ENCODE measurements at places on chromosomes 6 and 20.

DNA sequence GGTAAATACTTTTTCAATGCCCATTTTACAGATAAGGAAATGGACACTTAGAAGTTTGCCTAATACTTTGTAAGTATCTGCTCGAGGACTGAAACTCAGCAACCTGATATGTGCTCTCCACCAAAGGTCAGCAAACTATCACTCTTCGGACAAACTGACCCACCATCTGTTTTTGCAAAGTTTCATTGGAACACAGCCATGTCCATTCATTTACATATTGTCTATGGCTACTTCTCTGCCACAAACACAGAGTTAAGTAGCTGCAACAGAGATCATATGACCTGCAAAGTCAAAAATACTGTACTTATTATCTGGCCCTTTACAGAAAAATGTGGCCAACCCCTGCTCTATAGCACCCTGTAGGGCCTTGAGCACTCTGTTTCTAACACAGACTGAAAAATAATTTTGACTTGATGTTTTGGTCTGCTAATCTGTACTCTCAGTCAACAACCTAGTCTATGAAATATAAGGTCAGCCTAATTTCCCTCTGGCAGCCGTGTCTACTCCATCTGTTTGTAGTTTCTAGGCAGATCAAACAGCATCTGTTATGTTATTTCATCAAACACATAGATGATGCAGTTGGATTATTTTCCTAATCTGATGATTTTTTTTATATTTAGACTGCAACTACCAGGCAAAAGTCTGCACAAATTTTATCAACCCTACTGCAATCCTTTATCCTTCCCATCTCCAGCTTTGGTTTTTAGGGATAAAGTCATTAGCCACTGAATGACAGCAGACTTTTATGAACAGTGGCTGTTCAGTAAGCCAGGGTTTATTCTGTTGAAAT, 41.4 kb upstream of the BEND6 start:
- no peak for DNase-seq

DNA sequence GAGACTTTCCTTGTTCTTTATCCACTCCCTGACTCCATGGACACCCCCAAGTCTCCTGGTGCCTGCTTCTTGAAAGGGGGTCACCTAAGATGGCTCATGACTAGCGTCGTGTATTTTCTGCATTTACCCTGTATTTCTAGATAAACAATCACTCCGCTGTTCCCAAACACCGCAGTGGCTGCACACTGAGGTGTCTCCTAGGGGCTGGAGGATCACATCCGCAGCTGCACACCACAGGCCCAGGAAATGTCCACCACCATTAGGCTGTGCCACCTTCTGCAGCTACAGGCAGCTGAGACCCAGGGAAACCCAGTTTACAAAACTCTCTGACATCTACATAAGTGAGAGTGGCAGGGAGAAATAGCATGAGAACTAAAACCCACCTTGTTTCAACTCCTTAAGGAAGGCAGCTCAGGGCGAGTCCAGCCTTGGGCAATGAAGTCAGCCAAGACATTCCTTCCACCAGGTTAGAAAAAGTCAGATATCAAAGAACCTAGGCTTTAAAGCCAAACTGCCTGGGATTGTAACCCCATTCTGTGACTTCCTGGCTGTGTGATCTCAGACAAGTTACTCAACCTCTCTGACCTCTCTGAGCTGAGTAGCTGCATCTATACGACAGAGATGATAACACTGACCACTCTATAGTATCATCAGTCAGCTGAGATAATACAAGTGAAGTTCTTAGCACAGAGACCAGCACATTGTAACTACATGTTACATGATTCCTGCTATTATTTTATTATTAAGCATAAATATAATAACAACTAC, 102.2 kb downstream of the SNX5 start:
- no peak for DNase-seq

DNA sequence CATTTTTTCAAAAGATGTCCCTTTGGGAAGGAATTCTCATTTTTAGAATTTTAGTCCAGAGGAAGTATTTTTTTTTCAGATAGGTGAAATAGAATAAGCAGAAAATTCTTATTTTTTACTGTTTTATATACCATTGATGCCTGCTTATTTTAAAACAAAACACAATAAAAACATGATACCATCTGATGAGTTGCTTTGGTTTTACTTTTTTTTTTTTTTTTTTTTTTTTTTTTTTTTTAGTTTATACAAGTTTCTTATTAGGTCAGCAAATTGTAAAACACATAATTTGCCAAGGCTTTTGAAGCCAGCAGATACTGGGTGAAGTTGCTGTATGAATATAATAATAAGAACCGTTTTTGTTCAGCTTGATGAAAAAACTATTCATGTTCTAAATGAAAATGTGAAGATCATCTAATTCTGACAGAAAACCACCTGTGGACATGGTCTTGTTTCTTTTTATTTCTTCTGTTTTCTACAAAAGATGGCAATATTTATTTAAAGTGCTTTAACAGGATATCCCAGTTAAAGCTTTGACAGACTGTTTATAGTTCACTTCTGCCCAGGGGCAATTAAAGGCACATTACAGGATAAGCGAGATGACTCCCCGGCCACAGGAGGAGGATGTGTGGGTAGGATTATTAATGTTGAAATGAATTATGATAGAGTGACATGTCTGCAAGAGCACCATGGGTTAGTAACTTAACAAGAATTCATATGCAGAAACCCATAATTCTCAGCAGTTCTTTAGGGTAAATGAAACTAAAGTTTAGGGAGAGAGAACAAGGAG, 31.1 kb downstream of the MYB start:
- no peak for DNase-seq

GRCh38 chr6:7770601-7771000, 44.7 kb downstream of the BMP6 start:
- no peak for DNase-seq

DNA sequence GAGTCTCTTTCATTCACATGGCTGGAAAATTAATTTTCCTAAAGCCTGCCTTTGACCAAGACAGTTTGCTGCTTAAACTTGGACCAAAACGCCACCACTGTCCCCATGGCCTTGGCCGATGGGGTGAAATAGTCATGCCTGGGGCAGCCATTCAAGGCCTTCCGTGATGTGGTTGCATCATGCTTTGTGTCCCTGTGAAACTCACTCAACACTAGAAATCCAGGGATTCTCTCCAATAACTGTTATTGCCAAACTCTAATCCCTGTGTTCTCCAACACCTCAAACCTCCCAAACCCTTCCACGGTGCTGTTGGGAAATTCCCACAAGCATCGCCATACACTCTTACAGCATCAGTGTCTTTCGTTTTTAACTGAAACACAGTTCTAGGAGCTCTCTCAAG, 1.4 kb upstream of the TXNDC5 start:
- DNase-seq, result no peak

Data from DMS153 (cell line).